ENCODE measurements at places on chromosomes 1 and 21.

- DNase-seq = no peak
Measured at GRCh38 chr1:67485046-67485811, 55.0 kb upstream of the SERBP1 start.

DNA sequence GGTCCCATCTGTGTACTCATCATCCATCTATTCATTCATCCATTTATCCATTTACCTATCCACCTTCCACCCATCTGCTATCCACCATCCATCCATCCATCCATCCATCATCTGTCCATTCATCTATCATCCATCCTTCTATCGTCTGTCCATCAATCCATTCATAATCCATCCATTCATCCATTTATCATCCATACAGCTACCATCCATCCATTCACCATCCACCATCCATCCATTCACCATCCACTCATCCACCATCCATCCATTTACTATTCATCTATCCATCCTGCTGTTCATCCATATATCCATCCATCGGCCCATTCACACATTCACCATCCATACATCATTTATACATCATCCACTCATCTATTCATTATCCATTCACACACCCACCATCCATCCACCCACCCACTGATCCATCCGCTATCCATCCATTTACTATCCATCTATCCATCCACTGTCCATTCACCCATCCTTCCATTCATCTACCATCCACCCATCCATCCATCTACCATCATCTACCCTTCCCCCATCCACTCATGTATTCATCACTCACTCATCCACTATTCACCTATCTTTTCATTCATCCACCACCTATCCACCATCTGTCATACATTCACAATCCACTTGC lies 96.4 kb downstream of the TRIM11 start:
- DNase-seq = no peak

- no peak for DNase-seq
Measured at GRCh38 chr1:175873290-175873935, 130.0 kb upstream of the TNR start.

DNA sequence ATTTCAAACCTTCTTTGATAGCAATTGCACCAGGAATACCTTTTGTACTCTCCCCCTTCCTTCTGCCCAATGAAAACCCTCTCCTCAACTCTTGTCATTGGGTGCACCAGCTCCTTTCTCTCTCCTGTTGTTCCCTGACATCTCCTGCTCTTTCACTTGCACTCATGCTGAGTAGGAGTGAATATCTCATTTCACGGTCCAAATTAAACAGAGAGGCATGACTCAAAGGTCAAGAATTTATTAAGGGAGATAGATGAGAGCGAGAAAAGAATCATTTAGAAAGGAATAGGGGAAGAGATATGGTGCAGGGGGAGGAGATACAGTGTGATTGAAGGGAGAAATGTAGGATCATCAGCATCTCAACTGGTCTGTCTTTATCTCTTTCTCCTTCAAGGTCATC lies 22.1 kb downstream of the AIM2 start:
- DNase-seq = no peak

GRCh38 chr1:165060285-165060793 lies 296.2 kb downstream of the LMX1A start:
- no peak for DNase-seq
